ENCODE measurements at places on chromosomes 1 and 21. TPM values are rescaled to one million over a fixed set of nuclear protein-coding genes. Genes with fewer than 3 reads are reported as not detected.

LPAR3 gene
- total RNA-seq, result 0.09 TPM

SLAMF7 gene
- 6.8 TPM for total RNA-seq

C1orf185 gene
- total RNA-seq, result not detected

CIART gene
- 1.3 TPM for total RNA-seq

MXRA8 gene
- total RNA-seq, result 0.11 TPM

AGT gene
- total RNA-seq, result not detected

ATP5PB gene
- 316 TPM for total RNA-seq

CLCA4 gene
- total RNA-seq, result not detected

LCE2A gene
- not detected for total RNA-seq

ERO1B gene
- 3.4 TPM for total RNA-seq

TMEM61 gene
- total RNA-seq, result not detected

TNNT2 gene
- total RNA-seq, result not detected

PEX19 gene
- 46.4 TPM for total RNA-seq

CLDN14 gene
- not detected for total RNA-seq

SH3BGR gene
- total RNA-seq, result 1.0 TPM

VANGL2 gene
- not detected for total RNA-seq

All from T-helper 2 cell treated with Interferon-gamma antibody and Interleukin-4, amounts not matched to agents 100 ng/mL and 5 ng/mL, for 36 hours (primary cell).